ENCODE measurements at places on chromosomes 5 and 9.

GRCh38 chr5:140365941-140366340 lies 5.9 kb downstream of the SLC4A9 start:
- DNase-seq, result no peak

DNA sequence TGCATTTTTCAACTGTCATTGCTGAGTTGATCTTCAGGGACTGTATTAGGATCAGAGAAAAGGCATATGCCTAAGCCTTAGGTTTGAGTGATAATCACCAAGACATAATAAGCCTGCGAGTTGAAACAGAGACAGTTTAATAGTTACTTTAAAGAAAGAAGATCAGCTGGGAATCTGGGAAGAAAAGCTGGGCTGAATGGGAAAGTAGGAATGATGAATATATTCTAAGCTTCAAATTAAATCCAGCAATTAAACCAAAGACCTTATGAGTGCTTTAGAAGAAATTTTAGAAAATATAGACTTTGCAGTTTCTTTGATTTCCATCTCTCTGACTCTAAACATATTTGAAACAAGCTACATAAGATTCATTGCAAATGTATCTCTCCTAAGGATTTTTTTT lies 222.3 kb downstream of the ENC1 start:
- DNase-seq, result no peak

DNA sequence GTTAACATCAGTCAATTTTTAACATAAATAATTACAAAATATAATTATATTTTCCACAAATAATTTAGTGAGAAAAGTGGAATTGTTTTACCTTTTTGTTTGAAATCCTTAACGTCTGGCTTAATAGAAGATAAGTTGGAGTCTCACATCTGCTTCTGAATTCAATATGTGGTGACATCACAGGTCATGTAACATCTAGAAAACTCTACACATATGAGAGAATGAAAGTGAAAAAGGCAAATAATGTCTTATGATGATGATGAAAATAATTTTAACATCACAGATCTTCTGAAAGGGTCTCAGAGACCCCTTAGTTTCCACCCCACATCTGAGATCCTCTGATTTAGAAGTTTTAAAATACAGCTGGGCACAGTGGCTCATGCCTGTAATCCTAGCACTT lies 81.5 kb downstream of the PRKACG start:
- no peak for DNase-seq

DNA sequence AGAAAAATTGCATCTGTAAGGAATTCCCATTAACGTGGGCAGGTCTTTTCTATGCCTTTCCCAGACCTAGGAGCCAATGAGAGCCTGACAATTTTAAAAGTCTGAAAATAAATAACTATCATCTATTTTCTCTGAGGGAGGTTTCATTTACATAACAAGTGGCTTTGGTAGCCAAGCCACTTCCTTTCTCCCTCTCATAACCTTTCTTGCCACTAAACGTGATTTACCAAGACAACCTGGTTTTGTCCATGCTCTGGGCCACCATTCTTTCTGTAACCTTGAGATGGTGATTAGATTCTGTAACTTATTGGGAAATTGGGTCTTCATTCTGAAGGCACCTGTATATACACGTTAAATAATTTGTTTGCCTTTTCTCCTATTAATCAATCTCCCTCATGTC lies 1046.9 kb downstream of the CDH12 start:
- DNase-seq, result no peak

GRCh38 chr5:147998704-147999103 lies 65.1 kb upstream of the SPINK5 start:
- DNase-seq, result no peak

- DNase-seq, result no peak
These were observed 47.0 kb downstream of the CRB2 start for GRCh38 chr9:123402981-123403509.

DNA sequence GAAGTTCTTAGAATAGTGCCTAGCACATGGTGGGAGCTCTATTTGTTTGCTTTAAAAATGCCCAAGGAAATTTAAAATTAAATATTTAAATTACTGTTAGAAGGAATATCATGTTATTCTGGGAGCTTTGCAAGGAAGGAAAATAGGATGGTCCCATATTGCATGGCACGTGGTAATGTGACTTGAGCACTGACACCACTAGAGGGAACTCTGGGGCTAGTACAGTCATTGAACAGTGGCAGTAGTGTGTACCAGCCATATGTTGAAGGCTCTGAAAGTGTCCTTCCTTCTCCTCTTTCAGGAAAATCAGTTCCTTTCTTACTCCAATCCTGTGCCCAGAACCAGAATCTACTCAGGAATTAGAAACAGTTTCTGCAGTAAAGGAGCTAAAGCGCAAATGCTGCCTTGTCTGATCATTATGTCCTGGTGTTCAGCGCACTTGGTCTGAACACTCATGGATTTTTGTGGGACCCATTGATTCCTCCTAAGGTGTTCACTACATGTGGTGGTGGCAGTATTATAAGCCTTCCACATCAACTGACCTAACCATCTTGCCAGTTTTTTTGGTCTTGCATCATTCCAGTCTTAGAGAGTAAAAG lies 54.1 kb downstream of the GDA start:
- DNase-seq, result no peak

DNA sequence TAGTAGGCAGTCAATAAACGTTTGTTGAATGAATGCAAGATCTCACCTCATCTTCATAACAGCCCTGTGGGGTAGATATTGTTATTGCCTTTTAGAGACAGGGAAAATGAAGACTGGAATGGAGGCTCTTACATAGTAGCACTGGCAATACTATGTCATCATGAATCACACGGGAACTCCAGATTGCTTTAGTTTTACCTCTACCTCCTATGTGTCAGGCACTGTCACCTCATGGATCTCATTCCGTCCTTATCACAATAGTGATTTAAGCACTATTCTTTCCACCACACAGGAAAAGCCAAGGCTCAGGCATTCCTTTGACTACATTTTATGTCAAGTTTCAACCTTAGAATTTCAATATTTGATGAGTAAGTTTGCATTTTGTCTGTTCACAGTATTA lies 2.9 kb upstream of the EPB41L4B start:
- no peak for DNase-seq

GRCh38 chr5:8123559-8123958 lies 254.6 kb downstream of the MTRR start:
- DNase-seq, result no peak

DNA sequence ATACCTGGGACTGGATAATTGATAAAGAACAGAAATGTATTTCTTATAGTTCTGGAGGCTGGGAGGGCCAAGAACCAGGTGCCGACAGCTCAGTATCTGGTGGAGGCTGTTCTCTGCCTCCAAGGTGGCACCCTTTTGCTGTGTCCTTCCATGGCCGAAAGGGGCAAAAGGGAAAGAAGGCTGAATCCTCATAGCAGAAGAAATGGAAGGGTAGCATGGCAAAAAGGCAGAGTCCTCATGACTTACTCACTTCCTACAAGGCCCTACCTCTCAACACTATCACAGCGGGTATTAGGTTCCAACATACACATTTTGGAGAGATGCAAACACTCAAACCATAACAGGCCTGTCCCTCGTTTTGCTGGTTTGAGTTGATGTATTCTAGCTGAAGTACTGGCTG lies 25.1 kb upstream of the MED10 start:
- DNase-seq, result no peak

DNA sequence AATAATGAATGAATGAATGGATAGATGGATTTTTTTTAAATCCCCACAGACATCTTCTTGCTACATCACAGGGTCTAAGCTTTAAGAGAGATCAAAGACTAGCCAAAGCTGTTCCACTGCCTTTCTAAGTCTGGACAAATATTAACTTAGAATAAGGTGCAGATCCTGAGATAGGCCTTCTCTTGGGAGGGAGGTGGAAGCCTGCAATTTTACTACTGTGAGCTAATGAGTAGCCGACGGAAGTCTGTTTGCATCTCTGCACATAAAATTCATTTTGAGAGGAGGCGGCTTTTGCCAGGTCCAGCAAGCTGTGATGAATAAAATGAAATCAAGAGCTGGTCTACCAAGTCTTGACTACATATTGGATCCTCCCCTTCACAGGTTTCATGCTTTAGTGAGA lies 484.9 kb downstream of the TMEM38B start:
- no peak for DNase-seq

- no peak for DNase-seq
These were observed 17.1 kb downstream of the IER5L start for GRCh38 chr9:129160712-129161533.

DNA sequence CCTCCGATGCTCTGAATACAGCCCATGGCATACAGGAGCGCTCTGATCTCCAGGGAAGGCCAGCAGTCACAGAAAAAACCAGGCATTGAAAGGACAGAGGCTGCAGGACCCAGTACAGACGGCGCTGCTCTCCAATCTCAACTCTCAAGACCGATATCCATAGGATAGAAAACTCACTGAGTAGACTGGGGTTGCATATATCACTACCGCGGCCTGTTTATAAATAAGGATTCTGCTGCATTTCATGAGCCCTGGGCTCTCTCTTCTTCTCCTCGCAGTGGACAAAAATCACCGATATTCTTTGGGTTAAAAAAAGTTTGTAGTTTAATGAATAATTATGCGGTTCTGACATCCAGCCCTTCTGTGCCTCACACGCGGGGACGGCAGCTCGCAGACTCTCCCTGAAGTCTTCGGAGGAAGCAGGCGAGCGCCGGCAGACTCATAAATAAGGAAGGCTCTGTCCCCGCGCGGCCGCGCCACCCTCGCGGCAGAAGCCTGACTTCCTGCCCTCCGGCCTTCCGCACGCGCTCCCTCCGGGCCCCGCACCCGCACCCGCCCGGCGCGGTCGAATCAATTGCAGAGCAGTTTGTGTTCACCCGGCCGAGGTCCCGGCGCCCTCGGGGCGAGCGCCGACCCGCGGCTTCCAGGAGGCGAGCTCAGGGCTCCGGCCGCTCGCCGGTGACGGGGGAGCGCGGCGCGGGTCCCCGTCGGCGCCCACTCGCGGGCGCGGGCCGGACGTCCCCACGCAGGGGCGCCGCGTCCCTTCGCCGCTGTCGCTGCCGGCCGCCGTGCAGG lies at the start of gene FAM78A:
Gene FAM78A (minus strand): TSS at position 417 of the 795 bp plus-strand sequence. CDS start 331 bp downstream, at position 86.
- peak; percentile 39 for DNase-seq

GRCh38 chr5:61887271-61887670 lies 418.7 kb upstream of the KIF2A start:
- DNase-seq, result no peak

DNA sequence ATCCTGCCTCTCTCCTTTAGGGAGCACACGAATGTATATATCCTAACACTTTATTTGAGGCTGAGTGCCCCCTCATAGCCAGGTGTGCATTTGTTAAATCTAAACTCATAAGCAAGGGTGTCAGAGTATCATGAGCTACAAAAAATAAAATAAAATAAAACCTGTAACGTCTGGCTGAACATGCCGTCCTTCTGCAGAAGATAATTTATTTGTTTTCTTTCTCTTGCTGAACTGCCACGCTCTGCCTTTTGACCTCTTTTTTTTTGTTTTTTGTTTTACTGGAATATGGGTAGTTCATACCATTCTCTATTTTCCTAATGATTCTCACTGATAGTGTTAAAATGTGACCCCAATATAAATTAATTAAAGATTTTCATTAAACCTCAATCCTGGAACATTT lies 117.7 kb upstream of the MPDZ start:
- no peak for DNase-seq

- DNase-seq, result no peak
These were observed 437.3 kb upstream of the ADAMTSL1 start for GRCh38 chr9:18036422-18037187.

- DNase-seq, result no peak
These were observed 105.3 kb downstream of the VAV2 start for GRCh38 chr9:133886563-133887501.

DNA sequence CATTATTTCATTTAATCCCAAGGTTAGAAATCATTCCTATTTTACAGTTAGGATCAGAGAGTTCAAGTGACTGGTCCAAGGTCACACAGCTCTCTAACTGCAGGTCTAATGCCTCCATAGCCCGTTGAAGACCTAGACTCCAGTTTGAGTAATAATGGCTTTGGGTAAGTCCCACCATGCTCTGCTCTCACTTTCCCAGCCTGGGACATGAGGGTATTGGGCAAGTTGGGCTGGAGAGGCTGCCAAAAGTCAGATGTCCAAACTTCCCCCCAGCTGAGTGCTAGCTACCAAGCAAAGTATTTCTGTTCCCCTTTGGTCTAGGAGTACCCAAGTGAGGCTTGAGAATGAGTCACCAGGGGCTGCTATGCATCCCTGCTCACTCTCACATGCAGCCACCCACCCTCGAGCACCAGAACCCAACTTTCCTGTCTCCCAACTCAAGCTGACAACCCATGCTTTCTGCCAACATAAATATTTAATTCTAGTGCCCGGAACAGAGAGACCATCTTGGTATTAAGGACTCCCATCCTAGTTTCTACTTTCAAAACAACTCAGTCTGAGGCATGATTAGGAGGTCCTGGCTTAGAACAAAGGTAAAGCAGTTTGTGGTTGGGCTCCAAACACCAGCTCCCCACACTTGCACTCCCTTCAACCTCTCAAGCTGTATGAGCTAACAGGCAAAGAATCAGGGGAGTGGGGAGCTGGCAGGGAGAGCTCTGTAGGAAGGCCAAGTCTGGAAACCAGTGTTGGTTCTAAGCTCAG lies 236.5 kb upstream of the TRIM32 start:
- no peak for DNase-seq

- no peak for DNase-seq
These were observed 5.0 kb upstream of the IFNA14 start for GRCh38 chr9:21244836-21245235.

- DNase-seq, result no peak
These were observed 290.5 kb downstream of the SLF1 start for GRCh38 chr5:94908889-94909480.

GRCh38 chr9:126459965-126460843 lies 133.6 kb downstream of the MVB12B start:
- DNase-seq, result no peak

DNA sequence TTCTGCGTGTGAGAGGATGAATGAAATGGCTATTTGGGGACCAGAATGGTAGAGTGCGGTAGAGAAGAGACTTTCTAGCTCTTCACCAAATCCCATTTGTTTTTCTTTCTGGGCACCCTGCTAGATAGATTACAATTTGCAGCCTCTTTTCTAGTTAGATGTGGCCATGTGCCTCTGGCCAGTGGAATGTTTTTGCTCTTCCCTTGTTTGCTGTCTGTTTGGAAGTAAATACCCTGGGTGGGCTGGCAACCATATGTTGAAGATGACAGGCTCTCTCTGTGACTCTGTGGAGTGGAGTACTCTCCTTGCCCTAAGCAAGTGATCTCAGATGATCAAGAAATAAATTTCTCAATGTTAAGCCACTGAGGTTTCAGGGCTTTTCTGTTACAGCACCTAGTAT lies 12.9 kb downstream of the GNG10 start:
- DNase-seq, result no peak

- no peak for DNase-seq
These were observed 8.0 kb downstream of the SIL1 start for GRCh38 chr5:139190125-139190524.

GRCh38 chr5:1419476-1420210 lies 25.6 kb downstream of the SLC6A3 start:
- no peak for DNase-seq
